RPMI8226 (cell line): ENCODE measurements at places on chromosomes 1 and 21.

- peak; percentile 45 for DNase-seq
These were observed 838 bp downstream of the CCDC28B start for GRCh38 chr1:32201011-32201855.

DNA sequence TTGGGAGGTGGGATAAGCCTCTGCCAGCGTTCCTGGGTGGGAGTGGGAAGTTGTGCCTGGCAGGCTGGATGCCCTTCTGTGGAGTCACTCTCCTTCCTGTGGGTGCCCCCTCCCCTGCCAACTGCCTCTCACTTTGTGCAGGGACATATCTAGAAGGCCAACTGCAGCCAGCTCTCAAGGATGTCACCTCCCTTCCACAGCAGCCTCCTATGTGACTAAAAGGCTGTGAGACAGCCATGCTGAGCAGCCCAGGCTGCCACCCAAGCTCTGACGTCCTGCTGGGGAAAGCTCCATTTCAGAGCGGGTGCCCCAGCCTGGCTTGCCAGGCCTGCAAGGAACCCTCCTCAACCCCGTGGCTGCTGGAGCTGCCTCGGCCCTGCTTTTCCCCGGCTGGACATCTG, 19.6 kb upstream of the SLC26A9 start:
- no peak for DNase-seq

- DNase-seq, result no peak
These were observed 64.2 kb upstream of the CR2 start for GRCh38 chr1:207389728-207390464.

- peak; percentile 66 for DNase-seq
These were observed 16.5 kb upstream of the PARP1 start for GRCh38 chr1:226424221-226425003.

GRCh38 chr1:152348447-152348846, 11.4 kb downstream of the FLG2 start:
- no peak for DNase-seq

DNA sequence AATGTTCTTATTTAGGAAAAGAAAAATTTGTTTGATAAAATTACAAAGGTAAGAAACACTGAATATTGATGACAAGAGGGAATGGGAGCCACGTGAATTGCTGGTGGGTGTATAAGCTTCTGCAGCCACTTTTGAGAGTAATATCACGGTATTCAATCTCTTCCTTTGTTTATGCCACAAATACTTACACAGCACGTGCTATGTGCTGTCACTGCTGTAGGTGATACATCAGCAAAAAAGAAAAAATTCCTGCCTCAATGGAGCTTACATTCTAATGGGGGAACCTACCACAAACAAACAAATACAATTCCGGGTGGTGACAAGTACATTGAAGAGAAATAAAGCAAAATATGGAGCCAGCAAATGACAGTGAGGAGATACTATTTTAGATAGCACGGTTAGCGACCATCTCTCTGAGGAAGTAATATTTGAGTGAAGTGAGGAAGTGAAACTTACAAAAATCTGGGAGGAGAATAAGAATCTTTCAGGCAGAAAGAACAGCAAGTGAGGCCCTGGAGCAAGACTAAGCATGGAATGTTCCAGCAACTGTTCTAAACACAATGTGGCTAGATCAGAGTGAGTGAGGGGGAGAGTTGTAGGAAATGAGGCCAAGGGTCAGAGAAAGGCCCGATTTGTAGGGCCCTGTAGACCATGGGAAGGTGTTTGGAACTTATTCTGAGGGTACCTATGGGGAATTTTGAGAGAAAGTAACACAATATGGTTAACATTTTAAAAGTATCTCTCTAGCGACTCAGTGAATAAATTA, 2.6 kb upstream of the FCRLB start:
- peak; percentile 65 for DNase-seq

GRCh38 chr1:87464022-87464490, 135.4 kb downstream of the LMO4 start:
- no peak for DNase-seq

- no peak for DNase-seq
These were observed 38.9 kb upstream of the UTS2 start for GRCh38 chr1:7891804-7892203.

DNA sequence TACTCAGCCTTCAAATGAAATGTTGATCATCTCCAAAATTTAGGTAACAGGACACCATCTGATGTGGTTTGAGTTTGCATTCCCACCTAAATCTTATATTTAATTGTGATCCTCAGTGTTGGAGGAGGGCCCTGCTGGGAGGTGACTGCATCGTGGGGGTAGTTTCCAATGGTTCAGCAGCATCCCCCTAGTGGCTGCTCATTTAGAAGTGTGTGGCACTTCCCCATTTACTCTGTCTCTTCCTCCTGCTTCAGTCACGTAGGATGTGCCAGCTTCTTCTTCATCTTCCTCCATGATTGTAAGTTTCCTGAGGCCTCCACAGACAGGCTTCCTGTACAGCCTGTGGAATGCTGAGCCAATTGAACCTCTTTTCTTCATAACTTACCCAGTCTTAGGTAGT, 731.2 kb downstream of the USP25 start:
- no peak for DNase-seq

DNA sequence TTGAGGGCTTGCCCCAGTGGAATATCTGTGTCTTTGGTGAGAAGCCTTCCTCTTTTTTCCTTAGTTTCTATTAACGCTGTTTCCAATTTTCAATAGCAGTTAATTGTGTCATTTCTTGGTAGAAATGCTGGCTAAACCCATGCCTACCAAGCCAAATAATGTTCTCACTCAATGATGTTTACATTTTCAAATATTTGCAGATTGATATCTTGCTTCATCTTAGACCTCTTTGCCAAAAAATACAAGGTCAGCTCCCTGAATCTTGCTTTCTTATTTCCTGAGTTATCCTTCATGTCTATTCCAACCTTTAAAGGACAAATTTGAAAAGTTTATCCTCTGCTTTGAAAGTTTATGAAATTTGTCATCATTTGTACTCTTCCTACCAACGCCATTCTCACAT, 5.1 kb downstream of the KCNJ15 start:
- DNase-seq, result no peak

DNA sequence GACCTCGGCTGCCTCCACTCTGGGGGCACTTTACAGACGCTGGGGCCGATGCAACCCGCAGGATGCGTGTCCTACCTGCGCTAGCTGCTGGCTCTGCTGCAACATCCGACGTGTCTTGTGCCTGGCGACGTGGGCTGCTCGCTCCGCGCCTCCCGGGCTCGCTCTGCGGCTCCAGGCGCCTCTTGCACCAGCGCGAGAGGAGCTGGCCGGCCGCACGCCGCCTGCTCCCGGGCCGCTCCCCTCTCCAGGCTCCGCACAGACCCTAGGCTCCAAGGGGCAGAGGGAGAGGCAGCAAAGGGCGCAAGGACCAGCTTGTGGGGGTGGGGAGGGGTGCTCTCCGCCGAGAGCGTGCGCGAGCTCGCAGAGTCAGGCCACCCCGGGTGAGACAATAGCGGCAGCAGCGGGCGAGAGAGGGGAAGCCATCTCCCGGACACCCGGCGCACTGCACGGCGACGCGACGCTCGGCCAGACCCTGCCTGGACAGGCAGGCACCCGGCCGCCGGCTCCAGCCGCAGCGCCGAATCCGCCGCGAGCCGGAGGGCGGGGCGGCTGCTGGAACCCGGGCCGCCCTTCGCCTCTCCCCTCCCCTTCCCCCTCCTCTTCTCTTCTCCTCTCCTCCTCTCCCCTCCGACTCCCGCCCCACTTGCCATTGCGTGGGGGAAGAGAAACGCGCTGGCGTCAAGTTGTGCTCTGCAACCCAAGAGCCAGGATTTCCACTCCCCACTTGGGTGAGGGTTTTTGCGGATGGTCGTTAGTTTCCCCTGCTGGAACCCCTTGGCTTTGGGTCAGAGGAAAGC, at the start of gene PIK3C2B:
TSS of gene PIK3C2B (minus strand) at position 525 of the 797 bp plus-strand sequence. CDS start 25,003 bp downstream, outside the sequence.
- DNase-seq, result peak; percentile 89

DNA sequence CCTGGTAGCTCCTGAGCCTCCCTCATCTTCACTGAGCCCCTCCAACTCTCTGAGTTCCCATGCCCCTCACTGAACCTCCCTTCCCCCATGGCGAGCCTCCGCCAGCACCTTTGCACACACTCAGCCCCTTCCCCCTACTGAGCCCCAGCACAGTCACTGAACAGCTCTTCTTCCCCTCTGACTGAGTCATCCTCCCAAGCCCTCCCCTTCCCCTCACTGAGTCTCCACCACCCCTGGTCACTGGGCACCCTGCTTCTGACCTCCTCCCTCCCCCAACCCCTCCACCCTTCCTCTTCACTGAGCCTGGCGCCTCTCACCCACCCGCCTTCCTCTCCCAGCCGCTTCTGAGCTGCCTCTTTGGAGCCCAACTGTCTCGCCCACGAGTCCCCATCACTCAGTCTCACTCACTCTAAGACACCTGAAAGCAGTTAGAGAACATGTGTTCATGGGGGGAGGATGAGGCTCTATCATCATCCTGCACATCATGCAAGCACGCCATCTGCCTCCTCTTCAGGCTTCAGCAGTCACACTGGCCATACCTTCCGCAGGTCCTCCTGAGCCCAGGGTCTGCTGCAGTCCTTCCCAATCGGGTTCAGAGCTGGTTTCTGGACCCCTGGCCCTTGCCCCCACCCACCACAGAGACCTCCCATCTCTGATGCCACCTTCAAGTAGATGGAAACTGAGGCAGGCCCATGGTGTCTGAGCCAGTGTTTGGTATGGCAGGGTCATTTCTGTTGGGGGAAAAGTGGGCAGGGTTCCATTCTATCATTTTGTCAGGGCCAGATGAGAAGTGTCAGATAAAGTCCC, 2.0 kb upstream of the TRNP1 start:
- peak; percentile 46 for DNase-seq

DNA sequence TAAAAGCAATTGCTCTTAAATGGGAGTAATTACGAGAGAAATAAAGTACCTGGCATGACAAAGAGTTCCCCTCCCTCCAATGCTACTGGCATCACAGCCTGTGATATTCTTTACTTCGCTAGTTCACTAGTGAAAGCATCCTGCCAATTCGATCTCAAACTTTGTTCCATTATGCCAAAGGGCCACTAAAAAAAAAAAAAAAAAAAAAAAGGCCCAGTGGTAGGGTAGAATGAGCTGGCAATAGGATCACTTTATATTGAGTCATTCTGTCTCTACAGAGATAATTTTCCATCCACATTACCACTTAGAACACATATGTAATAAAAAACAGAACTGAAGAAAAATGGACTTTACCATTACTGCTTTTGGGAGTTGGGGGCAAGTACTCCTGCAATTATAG, 11.2 kb downstream of the PUM1 start:
- no peak for DNase-seq

DNA sequence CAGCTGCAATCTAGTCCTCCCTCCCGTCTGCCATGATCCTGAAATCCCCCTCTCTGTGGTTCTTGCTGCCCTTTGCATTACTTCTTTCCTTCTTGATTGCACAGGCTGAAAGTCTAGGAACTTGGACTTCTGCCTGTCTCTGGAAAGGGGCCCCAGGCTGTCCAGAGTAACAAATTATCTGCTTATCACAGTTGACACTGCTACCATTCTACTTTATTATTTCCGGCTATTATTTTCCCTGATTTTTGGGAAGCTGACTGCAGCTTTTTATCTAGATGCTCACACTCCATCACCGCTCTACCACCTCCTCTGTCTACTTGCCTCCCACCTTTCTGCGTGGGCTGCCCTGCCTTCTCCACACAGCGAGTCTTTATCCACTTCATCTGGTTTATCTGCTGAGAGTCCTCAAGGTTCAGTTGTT, 202.1 kb upstream of the PLXNA2 start:
- DNase-seq, result no peak

- DNase-seq, result no peak
These were observed 117.7 kb upstream of the SLC44A3 start for GRCh38 chr1:94702442-94702815.

DNA sequence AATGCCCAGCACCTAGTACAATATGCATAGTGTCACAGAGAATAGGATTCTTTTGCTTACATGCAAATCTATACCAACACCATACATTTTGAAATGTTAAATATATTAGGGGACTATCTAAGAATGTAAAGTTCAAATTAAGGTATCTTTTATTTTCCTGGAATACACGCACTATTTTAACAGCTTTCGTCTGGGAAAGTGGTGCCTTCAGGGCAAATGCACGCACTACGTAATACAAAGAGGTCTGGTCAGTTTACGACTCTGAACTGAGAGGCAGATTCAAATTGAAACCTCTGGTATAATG, 931 bp downstream of the FUBP1 start:
- no peak for DNase-seq

- no peak for DNase-seq
These were observed 55.0 kb downstream of the ADARB1 start for GRCh38 chr21:45129189-45129923.

DNA sequence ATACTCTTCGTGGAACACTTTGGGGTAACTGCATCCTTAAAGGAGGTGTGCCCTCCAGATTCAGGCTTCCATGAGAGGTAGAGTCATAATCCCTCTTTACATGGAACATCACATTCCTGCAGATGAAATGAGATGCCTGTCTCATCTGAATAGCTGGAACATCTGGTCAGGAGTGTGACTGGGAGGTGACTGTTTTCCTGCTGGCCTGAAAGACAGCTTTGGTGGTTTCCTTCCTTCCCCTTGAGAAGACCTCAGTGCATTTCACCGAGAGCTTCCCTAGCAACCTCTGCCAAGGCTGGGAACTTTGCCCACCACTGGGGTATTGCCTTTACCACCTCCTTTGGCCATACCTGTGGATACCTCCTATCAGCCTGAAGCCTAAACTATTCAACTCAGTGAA, 46.7 kb upstream of the GUCA2A start:
- DNase-seq, result no peak

- no peak for DNase-seq
These were observed 36.8 kb upstream of the PTPRF start for GRCh38 chr1:43493661-43494450.

GRCh38 chr1:193766329-193766728, 579.9 kb upstream of the B3GALT2 start:
- DNase-seq, result no peak

DNA sequence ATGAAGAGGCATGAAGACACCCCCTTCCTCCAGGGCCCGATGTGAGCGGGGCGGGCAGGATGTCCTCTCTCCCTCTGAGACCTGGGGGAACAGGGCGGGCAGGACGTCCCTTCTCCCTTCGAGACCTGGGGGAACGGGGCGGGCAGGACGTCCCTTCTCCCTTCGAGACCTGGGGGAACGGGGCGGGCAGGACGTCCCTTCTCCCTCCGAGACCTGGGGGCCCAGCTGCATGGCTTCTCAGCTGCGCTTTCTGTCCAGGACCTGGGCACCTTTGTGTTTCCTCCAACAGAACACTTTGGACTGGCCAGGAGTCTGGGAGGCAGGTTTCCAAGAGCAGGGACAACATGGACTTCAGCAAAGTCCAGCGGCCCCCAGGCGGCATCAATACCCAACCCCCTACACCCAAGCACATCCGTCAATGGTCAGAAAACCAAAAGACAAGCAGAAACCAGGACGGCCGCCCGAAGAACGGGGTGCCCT, 30.8 kb upstream of the ADARB1 start:
- DNase-seq, result no peak

- DNase-seq, result no peak
These were observed 42.2 kb upstream of the DPT start for GRCh38 chr1:168771104-168771630.

DNA sequence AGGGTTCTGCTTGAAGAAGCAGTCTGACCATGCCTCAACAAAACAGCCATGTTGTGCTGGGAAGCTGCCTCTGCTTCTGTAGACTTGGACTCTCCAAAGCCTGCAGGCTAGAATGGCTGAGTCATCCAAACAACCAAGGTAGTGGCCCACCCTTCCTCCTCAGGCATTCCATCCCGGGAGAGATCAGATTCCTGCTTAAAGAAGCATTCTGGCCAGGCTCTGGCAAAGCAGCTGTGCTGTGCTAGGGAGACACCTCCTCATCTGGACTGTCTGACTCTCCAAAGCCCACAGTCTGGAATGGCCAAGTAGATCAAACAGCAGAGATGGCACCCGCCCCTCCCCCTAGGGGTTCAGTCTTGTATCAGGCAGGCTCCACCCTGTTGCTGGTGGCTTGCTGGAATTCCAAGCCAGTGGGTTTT, 38.3 kb upstream of the F3 start:
- no peak for DNase-seq
